ENCODE measurements at places on chromosomes 3 and 15. TPM values are rescaled to one million over a fixed set of nuclear protein-coding genes. Genes with fewer than 3 reads are reported as not detected.

The PLSCR2 gene
- polyA plus RNA-seq = 0.84 TPM

The SERINC4 gene
- polyA plus RNA-seq = 0.25 TPM

The TOPBP1 gene
- 40.2 TPM for polyA plus RNA-seq

The CFAP100 gene
- polyA plus RNA-seq = 1.5 TPM

DNA sequence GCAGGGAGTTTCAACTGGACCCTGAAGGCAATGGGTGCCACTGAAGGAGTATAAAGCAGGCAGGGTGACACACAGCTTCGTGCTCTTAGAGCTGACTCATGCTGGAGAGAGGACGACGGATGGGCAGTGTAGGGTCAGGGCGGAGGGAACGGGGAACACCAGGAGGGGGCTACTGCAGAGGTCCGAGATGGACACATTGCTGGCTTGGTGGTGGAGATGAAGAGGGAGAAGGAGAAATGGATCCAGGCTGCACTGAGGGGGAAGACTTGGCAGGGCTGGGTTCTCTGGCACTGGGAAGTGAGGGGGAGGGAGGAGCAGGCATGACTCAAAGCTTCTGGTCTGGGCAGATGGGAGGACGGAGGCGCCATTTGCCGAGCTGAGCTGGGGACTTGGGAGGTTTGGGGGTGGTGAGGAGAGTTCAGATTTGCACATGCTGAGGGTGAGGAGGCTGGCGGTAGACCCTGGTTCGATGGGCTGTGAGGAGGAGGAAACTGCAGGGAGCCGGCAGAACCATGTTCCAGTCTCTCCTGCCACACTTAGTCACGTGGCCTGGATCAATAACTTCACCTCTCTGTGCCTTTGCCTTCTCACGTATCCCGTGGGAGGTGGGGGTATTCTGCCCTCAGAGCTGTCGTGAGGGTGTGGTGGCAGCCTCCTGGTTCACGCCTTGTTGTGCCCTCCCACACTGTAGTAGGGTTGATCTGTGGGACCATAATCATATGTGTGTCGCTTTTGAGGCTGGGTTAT lies 4.6 kb upstream of the KCTD6 start:
- no peak for DNase-seq

GRCh38 chr3:125213946-125214542 lies 1.5 kb upstream of the SLC12A8 start:
- DNase-seq = no peak

DNA sequence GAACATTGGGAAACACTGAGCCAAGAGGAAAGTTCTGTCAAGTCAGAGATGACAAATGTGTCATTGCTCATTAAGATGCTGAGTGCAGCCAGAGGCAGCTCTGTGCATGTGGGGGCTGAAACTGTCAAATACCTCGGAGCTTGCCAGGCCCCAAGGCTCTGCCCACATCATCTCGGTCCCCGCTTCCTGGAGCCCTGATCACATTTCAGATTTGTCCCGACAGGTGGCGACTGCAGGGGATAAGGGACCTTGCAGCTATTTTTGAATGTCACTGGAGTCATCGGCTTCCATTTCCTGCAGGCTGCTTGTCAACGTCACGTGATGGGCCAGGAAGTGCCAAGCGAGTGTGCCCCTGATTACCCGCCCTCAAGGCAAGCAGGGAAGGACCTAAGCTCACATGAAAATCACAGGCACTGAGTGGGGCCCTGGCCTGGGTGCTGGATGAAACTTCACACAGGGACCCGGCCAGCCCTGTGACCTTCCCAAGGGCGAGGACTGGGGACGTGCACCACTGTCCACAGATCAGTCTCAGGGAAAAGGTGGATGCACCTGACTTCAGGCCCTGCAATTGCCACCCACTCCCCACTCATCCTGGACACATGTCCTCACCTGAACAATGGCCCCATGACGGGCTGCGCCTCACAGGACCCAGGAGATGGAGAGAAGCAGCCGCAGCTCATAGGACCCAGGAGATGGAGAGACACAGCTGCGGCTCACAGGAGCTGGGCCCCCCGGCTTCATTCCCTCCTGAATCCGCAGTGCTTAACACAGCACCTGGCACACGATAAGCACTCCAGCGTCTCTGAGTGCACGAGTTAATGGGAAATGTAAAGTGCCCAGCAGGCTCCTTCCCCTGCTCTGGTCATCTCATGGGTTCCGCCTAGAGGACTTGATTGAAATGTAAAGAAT lies 73.4 kb downstream of the NUP210 start:
- DNase-seq = peak; percentile 37

- no peak for DNase-seq
Observed at GRCh38 chr3:176942305-176942704, 255.0 kb downstream of the TBL1XR1 start.

DNA sequence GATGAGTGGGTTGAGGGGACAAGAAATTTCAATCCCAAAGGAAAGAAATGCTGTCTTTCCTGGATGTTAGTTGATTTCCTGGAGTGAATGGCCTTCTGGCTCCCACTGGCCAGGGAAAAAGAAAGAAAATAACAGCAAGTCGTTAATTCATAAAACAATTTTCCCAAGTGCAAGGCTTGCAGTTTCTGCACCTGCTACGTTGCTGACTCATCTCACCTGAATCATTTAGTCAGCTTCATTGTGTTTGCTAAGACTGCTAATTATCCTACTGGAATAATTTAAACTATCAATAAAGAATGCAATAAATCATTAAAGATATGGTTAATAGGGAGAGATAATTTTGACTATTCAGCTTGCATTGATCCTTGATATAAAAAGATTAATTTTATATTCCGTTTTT lies 387.6 kb downstream of the ROBO2 start:
- no peak for DNase-seq

- DNase-seq = no peak
Observed at GRCh38 chr3:153679714-153680113, 441.5 kb upstream of the ARHGEF26 start.

DNA sequence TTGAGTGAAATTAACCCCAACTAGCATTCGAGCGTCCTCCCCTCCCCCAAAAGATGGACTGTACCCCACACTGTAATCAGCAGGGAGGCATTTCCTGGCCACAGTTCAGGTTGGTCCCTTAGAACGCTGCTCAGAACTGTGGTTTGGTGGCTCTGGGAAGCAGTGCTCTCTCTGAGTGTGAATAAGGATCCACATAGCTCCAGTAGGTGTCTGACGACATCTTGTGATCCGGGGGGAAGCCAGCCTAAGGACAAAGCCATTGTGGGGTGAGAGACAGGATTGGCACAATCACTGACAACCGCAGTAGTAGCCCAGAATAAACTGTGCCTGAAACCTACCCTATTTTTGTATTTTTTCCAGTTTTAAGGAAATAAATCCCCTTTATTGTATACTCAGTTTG lies 125.3 kb downstream of the IGF1R start:
- DNase-seq = no peak

- no peak for DNase-seq
Observed at GRCh38 chr3:37770336-37770735, 91.3 kb upstream of the CTDSPL start.

GRCh38 chr3:141303481-141304223 lies 64.7 kb upstream of the ZBTB38 start:
- DNase-seq = peak; percentile 83
